ENCODE measurements at places on chromosomes 2 and 18.

GRCh38 chr2:45724335-45724734 is 72.9 kb downstream of the PRKCE start:
- no peak for DNase-seq

GRCh38 chr2:223832241-223832903 is 5.0 kb downstream of the AP1S3 start:
- DNase-seq, result no peak

DNA sequence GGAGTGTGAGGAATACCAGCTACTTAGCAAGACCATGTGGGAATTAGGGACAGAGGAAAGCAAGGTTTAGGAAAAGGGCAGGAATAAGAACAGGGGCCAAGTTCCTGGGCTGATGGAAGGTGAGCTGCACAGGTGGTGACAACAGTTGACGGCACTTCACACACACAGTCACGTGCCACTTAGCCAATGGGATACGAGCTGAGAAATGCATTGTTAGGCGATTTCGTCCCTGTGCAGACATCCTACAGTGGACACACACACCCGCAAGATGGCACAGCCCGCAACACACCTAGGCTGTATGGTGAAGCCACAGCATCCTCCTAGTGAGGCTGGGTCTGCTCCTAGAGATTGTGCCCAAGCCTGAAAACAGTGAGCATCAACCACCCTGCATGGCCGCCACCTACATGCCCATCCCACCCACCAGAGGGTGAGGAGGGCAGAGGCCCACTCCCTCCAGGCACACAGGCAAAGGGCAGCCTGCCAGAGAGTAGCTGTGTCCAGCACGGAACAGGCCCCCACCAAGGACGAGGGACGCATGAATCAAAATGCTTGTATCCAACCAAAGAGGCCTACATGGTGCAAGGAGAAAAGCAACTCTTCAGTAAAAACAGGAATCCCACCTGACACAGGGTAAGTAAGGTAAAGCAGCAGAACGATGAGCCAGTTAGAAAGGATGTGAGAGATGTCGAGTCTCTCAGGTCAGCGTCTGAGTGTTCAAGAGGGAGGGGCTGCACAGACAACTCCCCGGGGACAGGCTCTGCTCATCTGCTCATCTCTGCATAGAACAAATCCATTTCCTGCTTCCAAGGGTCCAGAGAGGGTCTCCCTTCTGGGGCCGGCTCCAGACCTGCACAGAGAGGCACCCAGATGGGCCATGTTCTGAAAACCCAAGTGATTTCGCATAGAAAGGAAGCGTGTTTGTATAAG is 51.3 kb downstream of the ZNF516 start:
- no peak for DNase-seq

- no peak for DNase-seq
Observed at GRCh38 chr2:207088839-207089238, 76.9 kb downstream of the KLF7 start.

DNA sequence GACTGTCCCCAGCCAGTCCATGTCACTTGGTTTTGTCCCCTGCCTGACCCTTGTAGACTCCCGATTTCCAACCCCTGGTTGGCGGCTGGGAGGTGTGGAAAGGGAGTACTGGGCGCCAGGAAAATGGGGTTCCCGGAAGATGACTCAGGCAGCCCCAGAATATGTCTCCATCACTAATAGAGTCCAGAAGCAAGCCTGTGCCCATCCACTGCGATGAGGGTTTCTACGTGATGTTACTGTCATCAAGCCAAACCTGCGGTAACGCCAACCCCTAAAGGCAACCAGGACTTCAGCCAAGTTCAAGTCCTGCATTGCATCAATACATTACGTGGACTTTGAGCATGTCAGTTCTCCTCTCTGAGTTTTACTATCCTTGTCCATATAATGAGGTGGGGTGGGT is 62.0 kb upstream of the TAF1B start:
- no peak for DNase-seq

DNA sequence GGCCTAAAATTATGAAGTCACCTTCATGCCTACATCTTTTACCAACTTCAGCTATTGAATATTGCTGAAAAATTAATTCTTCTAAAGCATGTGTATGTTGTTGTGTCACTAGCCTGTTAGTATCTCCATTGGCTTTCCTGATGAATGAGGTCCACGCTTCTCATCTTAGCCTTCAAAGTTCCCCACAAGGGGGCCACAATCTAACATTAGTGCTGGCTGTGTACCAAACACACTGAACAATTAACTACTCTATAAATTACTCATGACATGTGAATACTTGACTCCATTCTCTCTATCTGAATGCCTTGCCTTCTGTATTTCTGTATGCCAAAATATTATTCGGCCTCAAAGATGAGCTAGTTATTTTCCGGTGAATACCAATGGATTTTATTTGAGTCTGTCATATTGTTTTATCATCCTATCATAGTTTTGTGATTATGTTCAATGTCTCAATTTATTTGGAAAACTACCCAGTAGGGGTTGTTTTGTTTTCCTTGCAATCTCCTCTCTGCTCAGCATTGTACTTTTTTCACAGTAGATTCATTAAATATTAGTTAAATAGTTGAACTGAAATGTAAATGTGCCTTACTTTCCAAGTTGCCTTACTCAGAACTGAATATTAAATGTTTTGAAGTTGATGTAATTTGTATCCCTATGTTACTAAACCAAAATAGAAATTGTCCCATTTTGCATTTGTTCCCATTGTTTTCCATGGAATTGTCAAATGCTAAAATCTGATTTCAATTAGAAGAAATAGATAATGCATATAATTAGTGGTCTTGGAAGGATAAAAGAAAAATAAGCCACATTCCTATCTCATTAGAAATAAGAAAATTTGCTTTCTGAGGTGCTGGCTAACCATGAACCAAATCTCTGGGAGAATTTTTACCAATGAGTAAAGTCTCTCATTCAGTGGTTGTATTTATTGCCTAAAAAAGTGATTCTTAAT is 208.4 kb upstream of the COL3A1 start:
- DNase-seq, result no peak

DNA sequence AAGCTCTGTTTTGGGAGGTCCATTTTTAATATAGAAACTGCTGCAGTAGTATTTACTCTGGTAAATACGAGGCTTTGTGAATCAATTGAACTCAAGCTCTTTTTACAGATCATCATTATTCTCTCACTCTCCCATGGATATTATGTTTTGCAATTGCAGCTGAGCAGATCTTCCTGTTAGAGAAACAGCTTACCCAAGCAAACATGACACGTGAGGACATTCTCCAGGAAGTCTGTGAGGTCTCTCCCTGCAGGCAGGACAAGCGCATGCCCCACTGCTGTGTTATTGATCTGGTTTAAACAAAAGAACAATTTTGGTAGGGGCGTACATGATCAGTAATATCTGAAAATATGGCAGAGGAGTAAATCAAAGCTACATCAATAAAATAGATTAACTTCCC is 72.1 kb downstream of the COL6A3 start:
- DNase-seq, result no peak

GRCh38 chr2:202378662-202379358 is 2.7 kb downstream of the BMPR2 start:
- DNase-seq, result no peak

DNA sequence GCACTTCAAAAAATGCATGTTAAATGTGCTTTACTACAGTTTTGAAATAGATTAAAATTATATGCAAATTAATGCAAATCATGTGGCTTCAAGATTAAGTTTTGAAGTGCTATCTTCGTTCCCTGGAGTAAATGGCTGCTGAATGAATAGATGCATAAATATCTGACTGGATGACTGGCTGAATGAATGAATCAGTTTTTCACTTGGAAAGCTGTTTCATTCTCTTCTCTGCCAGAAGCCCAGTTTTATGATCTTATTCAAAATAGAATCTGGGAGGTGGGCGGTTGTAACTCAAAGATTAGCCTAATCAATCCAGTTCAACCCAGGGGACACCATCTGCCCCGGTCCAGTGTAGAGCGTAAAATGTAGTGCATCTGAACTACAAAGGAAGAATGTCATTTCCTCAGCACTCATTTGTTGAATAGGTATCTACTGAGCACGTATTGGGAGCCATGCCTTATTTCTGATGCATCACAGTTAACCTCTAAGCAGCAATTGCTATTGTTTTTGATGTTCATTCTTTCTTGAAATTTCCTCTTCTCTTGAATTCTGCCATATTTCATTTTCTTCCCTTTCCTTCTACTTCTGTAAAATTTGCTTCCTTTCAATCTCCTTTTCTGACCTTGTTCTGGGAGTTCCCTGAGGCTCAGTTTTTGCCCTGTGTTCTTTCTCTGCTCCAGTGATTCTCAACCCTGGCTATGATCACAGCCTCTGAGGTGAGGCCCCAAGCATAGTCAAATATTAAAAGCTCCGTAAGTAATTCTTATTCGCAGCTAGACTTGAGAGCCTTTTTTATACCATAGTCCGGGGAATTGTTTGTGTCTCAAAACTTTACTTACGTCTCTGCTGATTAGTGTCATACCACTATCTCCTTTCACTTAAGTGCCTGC is 282.7 kb downstream of the PARD3B start:
- no peak for DNase-seq

- no peak for DNase-seq
Observed at GRCh38 chr2:236818281-236819045, 248.8 kb downstream of the ACKR3 start.

GRCh38 chr2:16625201-16625729 is 40.4 kb downstream of the CYRIA start:
- no peak for DNase-seq

DNA sequence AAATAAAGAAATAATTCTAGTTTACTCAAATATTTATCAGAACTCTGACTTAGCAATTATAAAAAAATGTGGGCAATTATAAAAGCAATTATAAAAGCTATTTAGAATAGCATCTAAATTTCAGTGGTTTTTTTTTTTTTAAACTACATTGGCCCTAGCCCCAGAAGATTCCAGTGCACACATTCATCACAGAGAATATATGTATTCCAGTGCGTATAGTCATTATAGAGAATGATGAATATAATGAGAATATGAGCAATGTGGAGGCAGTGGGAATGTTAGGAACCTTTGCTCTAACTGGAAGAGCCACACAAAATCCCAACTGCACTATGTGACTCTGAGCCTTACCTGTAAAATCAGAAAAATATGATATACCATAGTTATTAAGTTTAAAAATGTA is 10.5 kb downstream of the MAP3K2 start:
- DNase-seq, result no peak

DNA sequence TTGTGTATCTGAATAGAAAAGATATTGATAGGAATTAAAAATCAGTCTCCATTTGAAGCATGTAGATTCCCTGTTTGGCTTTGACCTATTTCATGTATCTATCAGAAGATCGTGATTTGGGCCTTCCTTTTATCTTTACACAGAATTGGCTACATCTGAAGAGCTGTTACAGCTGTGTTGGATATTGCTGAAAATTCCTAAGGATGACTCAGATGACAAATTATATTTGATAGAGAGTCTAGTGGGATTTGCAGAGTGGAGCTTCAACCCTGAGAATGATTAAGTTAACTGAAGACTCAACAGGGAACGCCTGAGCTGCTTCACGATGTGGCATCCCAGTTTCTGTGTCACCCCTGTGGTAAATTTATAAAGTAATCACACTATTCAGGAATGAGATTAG is 4.9 kb upstream of the COL3A1 start:
- no peak for DNase-seq

GRCh38 chr2:58702302-58702885 is 461.3 kb upstream of the FANCL start:
- no peak for DNase-seq

GRCh38 chr2:226355600-226355999 is 444.0 kb downstream of the IRS1 start:
- DNase-seq, result no peak

- no peak for DNase-seq
Observed at GRCh38 chr2:157056200-157056676, 201.3 kb upstream of the GALNT5 start.

DNA sequence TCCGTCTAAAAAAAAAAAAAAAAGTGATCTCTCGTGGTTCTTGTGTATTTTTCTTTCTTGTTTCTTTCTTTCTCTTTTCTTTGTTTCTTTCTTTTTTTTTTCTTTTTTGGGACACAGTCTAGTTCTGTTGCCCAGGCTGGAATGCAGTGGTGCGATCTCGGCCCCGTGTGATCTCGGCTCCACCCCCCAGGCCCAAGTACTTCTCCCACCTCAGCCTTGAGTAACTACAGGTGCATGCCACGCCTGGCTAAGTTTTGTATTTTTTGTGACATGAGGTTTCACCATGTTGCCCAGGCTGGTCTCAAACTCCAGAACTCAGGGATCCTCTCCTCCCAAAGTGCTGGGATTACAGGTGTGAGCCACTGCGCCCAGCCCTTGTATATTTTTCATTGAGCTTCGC is 91.4 kb downstream of the TMEM237 start:
- no peak for DNase-seq

GRCh38 chr18:58539659-58540380 is 89.1 kb downstream of the ALPK2 start:
- DNase-seq, result no peak

DNA sequence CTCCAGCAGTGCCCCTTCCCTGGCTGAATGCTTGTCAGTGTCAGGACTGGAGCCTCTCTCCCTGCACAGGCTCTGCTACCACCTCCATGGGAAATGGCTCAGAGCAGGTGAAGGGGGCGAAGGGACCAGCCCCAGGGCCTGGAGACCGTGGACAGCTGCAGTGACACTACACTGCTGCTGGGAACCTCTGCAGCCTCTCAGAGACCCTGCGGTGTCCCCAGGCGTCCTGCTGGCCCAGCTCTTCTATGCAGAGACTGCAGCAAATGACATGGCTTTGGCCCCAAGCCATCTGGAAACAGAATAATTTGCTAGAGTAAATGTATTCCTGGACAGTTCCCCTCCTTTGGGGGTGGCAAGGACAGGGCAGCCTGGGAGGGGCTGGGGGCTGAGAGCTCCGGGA is 53.2 kb downstream of the CIB4 start:
- DNase-seq, result no peak

DNA sequence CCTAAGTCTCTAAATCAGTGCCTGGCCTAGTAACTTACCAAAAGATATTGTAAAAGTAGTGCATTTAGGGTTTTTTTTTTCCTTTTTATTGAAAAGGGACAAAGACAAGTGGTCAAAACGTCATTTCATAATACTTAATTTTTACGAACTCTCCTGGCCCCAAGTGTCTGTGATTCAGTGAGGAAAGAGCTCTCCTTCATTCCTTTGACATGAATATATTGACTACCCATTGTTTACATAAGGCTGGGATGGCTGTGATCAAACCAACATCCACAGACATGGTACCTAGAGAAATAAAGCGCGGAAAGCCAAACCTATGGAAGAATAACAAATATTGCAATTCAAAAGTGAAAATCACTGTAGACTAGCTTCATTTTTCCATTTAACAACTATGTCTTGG is 198.4 kb downstream of the BABAM2 start:
- no peak for DNase-seq

- no peak for DNase-seq
Observed at GRCh38 chr2:241224018-241224850, 35.8 kb downstream of the ANO7 start.

- DNase-seq, result no peak
Observed at GRCh38 chr2:143688815-143689214, 559.6 kb downstream of the ARHGAP15 start.

All from effector memory CD4-positive, alpha-beta T cell (primary cell).